Diencephalon (tissue), 1 donor: ENCODE measurements at places on chromosomes 7 and 10. TPM values are rescaled to one million over a fixed set of nuclear protein-coding genes. Genes with fewer than 3 reads are reported as not detected.

PTPN12 gene
- total RNA-seq: 89.5 TPM

ANK3 gene
- 291 TPM for total RNA-seq

MLLT10 gene
- 50.5 TPM for total RNA-seq

HABP2 gene
- total RNA-seq: 0.23 TPM

MKI67 gene
- total RNA-seq: 6.0 TPM

LOXL4 gene
- 0.46 TPM for total RNA-seq

ZFYVE27 gene
- total RNA-seq: 38.3 TPM

LIPM gene
- not detected for total RNA-seq
